Omental fat pad (tissue), 4 donors: ENCODE measurements at places on chromosomes 11 and 22.

- no peak for DNase-seq
These were observed 263 bp downstream of the EHD1 start for GRCh38 chr11:64878223-64878493.

GRCh38 chr11:94770563-94771120, 2.5 kb downstream of the AMOTL1 start:
- no peak for DNase-seq

- no peak for DNase-seq
These were observed 144.1 kb downstream of the NOX4 start for GRCh38 chr11:89347071-89347470.

DNA sequence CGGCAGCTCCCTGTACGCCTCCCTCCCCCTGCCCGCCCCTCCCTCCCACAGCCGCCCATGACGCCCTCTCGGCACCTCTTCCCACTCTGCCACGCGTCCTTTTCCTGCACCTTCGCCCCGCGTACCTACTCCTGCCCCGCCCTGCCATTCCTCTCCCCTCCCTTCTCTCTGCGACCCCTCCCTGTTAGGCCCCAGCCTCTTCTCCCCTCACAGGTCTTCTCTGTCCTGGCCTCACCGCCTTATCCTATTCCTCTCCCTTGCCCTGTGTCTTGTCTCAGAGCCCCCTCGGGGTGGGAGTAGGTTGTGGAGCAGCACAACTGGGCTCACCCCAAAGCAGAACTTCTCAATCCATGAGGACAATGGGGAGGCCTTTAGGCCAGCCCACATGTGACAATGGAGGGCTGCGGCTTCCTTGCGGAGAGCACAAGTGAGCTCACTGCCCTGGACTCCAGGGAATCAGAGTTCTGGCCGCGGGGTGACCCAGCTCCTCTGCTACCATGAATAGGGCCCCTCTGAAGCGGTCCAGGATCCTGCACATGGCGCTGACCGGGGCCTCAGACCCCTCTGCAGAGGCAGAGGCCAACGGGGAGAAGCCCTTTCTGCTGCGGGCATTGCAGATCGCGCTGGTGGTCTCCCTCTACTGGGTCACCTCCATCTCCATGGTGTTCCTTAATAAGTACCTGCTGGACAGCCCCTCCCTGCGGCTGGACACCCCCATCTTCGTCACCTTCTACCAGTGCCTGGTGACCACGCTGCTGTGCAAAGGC, 539 bp downstream of the SLC35C1 start:
- no peak for DNase-seq

- no peak for DNase-seq
These were observed 222.1 kb downstream of the LRRC4C start for GRCh38 chr11:41237382-41237781.

DNA sequence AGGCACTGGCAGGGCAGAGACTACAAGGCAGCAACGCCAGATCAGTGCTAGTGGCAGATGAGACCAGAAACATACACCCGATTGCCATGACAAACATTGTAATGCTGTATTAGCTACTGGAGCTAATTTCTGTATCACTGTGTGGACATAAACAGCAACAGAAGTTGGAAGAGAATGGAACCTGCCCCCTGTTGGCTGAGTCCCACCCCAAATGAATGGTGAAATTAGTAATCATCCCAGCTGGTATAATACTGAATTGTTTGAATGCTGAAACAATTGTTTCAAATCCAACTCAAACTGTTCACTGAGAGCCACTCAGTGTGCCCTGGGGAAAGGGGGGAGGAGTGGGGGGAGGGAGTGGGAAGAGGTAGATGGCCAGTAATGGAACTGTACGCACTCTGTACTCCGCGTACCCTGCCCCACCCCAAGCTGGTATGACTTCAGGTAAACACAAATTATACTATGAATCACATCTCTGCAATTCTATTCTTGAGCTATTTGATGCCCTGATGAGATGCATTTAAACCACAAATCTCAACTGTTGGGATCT, 11.2 kb upstream of the BIRC3 start:
- DNase-seq: no peak

GRCh38 chr11:131388030-131388429, 17.6 kb downstream of the NTM start:
- no peak for DNase-seq

DNA sequence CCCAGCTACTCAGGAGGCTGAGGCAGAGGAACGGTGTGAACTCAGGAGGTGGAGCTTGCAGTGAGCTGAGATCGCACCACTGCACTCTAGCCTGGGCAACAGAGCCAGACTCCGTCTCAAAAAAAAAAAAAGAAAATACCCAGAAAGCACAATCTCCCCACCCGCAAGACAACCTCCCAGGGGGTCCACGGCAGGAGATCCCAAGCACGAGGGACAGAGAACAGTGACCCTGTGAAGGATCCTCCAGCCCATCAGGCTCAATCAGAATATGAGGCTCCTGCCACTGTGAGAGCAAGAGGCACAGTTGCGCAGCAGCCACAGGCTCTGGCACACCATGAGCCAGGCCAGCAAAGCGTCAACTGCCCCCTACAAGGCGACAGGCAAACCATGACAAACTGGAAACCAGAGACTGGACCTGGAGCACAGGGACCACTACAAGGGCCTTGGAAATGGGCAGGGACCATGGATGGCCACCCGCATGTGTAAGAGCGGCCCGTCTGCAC, 164.8 kb upstream of the GRK3 start:
- no peak for DNase-seq

DNA sequence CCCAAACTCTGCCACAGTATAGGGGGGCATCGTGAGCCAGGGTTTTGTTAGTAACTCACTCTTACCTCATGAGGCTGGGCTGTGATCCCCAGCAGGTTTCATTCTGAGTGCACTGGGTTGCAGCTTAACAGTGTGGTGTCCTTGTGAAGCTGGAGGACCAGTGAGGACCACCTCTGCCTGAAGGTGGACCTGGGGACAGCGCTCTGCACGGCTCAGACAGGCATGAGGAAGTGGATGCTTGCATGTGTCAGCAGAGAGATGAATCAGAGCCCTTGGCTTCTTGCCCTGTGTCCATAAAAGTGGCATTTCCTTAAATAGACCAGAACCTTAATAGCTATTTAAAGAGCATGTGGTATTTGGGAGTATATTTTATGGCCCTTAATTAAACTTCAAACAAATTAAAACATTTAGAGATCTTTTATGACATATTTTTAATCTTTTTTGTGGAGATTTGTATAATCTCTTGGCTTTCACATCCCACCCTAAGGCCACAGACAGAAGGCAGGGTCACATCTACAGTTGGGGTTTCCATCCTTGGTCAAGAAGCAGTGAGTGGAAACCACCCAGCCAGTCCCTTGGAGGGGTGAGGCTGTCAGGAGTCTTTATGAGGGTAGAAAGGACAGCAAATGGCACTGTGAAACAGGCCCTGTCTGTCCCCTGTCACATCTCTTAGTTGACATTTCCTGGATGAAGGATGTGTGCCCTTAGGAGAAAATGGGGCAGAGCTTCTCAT, 24.8 kb upstream of the ADORA2A start:
- peak; percentile 60 for DNase-seq
